ENCODE measurements at places on chromosomes 7 and 10. TPM values are rescaled to one million over a fixed set of nuclear protein-coding genes. Genes with fewer than 3 reads are reported as not detected.

DNA sequence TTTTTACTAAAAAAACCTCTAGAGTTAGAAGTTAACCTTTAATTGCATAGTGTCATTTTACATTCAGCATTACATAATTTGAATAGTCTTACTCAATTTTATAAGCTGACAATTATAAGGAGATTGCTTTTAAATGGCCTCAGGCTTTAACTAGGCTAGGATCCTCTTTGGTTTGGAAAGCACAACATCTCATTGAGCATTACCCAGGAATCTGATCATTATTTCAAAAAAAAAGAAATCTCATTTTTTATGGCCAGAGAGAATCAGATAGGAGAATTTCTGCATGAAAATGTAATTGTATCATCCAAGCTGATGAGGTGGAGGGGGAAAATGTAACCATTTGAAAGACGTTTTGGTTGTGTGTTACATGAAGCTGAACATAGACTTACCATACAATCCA, 324.9 kb upstream of the POT1 start:
- peaks cover 3% of the 10 kb centered on the region for H3K4me1 ChIP-seq
- H3K27me3 ChIP-seq, result no peaks in the 10 kb centered on the region
- DNase-seq, result no peak

GRCh38 chr10:5587151-5588079, 62.7 kb downstream of the CALML3 start:
- H3K27me3 ChIP-seq, result no peaks in the 10 kb centered on the region
- no peaks in the 10 kb centered on the region for H3K36me3 ChIP-seq
- H3K4me1 ChIP-seq, result peaks cover 6% of the 10 kb centered on the region
- H3K27ac ChIP-seq, result no peak overlapping the region

The RPP38 gene
- total RNA-seq, result 25.9 TPM

DNA sequence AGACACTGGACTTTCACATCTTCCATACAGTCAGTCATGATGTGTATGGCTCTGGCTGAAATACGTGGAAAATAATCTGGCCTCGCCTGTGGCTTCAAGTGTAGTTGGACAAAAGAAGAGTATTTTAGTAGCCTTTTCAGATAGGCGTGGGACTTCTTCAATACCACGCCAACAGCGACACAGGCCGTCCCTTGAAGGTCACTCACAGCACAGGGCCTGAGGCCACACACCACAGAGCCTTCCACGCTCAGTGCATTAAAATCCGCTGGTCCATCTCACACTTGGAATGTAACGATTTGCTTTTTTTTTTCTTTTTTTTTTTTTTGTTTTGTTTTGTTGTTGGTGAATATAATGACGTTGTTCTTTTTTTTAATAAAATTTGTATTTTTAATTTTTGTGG, 51.8 kb upstream of the SUN1 start:
- H3K27ac ChIP-seq, result no peak overlapping the region
- H3K4me3 ChIP-seq, result no peak overlapping the region
- no peak for DNase-seq
- H3K4me1 ChIP-seq, result no peaks in the 10 kb centered on the region
- H3K27me3 ChIP-seq, result no peaks in the 10 kb centered on the region
- peaks cover 77% of the 10 kb centered on the region for H3K36me3 ChIP-seq

The IFIT5 gene
- total RNA-seq, result 2.3 TPM

The VAX1 gene
- total RNA-seq, result not detected

- no peaks in the 10 kb centered on the region for H3K4me1 ChIP-seq
- no peak overlapping the region for H3K27ac ChIP-seq
- H3K36me3 ChIP-seq, result no peaks in the 10 kb centered on the region
- H3K27me3 ChIP-seq, result no peaks in the 10 kb centered on the region
- no peak for DNase-seq
Measured at GRCh38 chr10:36057180-36057579, 415.1 kb upstream of the FZD8 start.

DNA sequence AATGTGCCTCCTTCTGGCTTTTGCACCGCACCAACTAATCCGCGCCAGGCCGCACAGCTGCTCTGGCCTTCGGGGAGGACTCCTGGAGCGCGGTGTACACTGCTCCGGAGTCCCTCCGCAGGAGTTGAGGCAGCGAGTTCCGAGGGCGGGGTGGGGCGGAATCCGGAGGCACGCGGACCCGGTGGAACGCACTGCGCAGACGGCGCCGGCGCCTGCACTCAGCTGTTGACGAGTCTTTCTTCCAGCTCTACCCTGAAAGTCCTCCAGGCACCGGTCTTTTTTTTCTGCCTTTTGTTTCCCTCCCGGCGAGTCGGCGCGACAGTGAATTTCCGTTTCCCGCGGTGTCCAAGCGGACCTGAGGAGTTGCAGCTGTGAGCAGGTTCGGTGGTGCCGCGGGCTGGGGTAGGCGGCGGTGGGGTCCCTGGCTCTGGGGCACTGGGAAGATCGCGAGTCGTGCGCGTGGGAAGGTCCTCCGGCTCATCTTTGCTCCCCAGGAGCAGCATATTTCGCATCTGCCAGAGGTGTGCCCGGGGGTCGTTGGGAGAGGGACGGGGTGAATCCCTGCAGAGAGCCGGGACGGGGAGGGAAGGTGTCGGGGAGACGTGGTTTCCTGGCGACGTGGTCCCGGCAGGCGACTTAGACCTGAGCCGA, 44.1 kb downstream of the SFTPD start:
- H3K4me1 ChIP-seq, result no peaks in the 10 kb centered on the region
- DNase-seq, result peak; percentile 71
- peaks cover 7% of the 10 kb centered on the region for H3K36me3 ChIP-seq
- peak overlapping the region; percentile 96 for H3K4me3 ChIP-seq
- no peak overlapping the region for H3K27ac ChIP-seq
- no peaks in the 10 kb centered on the region for H3K27me3 ChIP-seq

GRCh38 chr7:121032645-121033460, 44.3 kb downstream of the CPED1 start:
- H3K4me3 ChIP-seq, result no peak overlapping the region
- no peaks in the 10 kb centered on the region for H3K4me1 ChIP-seq
- no peak overlapping the region for H3K27ac ChIP-seq
- H3K27me3 ChIP-seq, result no peaks in the 10 kb centered on the region

DNA sequence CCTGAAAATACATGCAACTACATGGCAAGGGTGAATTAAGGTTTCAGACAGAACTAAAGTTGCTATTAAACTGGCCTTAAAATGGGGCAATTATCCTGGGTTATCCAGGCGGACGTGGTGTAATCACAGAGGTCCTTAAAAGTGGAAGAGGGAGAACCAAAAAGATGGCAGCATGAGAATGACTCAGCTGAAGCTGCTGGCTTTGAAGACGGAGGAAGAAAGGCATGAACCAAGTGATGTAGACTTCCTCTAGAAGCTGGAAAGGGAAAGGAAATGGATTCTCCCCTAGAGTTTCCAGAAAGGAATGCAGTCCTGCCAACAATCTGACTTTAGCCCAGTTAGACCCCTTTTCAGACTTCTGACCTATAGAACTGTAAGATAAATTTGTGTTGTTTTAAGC, 27.0 kb upstream of the UBN2 start:
- no peaks in the 10 kb centered on the region for H3K27me3 ChIP-seq
- H3K4me3 ChIP-seq, result no peak overlapping the region
- no peak overlapping the region for H3K27ac ChIP-seq
- no peak for DNase-seq
- peaks cover 11% of the 10 kb centered on the region for H3K36me3 ChIP-seq

The SAP25 gene
- total RNA-seq, result 5.1 TPM

GRCh38 chr10:97053276-97053675, 132.5 kb downstream of the SLIT1 start:
- no peak overlapping the region for H3K27ac ChIP-seq
- no peaks in the 10 kb centered on the region for H3K4me1 ChIP-seq
- H3K36me3 ChIP-seq, result no peaks in the 10 kb centered on the region

The OR13A1 gene
- 0.15 TPM for total RNA-seq

DNA sequence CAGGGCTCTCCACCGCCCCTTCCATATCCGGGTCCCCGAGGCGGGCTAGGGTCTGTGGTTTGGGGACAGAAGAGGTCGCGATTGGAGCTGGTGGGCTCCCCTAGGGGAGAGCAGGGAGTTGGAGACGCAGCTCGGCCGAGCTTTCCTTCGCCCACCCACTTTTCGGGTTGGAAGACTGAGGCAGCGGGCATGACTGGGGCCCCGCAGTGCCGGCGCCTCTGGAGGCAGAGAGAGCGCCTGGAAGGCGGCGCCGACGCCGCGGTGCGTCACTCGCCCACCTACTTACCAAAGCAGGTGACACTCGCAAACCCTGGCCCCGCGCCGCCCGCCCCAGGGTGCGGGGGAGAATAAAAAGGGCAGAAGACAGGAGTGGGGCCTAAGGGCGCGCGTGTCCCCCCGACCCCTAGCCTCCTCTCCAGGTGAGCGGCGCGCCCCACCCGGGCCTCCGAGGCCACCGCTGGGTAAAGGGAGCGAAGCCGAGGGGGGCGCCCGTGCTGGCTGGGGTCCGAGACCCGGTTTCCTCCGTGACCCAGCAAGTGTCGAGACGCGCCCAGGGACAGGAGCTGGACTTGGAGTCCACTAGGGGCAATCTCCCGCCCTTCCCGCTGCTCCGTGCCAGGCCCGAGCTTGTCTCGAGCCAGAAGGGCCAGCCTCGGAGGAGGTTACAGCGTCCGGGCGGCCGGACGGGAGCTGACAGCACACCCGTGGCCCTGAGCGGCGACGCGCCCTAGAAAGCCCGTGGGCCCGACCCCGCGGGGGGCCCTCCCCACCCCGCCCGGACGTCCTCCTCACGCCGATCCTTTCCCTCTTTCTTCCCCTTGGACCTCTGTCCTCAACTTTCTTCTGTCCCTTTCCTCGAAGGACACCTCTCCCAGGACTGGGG, 34.4 kb upstream of the GRID1 start:
- peak overlapping the region; percentile 75 for H3K4me3 ChIP-seq
- peaks cover 6% of the 10 kb centered on the region for H3K4me1 ChIP-seq
- no peak overlapping the region for H3K27ac ChIP-seq
- no peak for DNase-seq

GRCh38 chr10:128609460-128609859, 483.2 kb upstream of the MKI67 start:
- H3K4me3 ChIP-seq, result no peak overlapping the region
- no peaks in the 10 kb centered on the region for H3K4me1 ChIP-seq
- H3K36me3 ChIP-seq, result no peaks in the 10 kb centered on the region
- no peak for DNase-seq
- no peak overlapping the region for H3K27ac ChIP-seq

The SLC13A1 gene
- not detected for total RNA-seq

DNA sequence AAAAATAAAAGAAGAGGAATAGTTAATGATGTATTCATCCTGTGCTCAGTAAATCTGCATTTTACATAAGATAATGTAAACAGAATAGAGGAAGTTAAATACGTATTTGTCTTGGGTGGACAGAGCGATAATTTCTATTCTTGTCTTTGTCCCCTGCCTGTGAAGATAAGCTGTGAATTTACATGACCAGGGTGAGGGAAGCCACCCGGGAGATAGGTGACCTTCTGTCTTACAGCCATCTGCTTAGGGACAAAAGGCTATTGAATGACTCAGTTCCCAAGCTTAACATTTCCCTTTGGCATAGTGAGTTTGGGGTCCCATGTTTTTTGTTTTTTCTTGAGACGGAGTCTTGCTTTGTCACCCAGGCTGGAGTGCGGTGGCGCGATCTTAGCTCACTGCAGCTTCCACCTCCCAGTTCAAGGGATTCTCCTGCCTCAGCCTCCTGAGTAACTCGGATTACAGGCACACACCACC, 88.7 kb upstream of the KCTD7 start:
- no peak overlapping the region for H3K27ac ChIP-seq
- no peaks in the 10 kb centered on the region for H3K36me3 ChIP-seq
- no peak for DNase-seq
- no peaks in the 10 kb centered on the region for H3K27me3 ChIP-seq
- H3K4me3 ChIP-seq, result no peak overlapping the region

All from H9 (cell line).